ENCODE measurements at places on chromosomes 2 and 18.

DNA sequence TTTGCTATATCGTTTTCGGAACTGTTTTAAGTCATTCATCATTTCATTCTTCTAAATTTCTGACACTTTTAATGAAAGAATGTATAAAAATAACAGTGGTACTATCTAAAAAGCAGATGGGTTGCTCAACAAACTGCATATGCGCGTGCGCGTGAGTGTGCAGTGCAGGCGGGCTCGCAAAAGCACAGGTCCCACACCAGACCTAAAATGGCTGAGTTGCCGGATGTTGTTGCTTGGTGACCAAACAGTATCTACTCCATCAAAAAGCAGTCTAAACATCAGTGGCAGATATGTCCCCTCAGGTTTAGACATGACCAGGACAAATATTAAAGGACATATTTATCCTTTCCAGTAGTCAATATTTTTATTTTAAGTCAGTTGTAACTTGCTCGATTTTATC, 5.1 kb downstream of the NOL4 start:
- no peak for DNase-seq

- DNase-seq = no peak
Measured at GRCh38 chr2:18435426-18436037, 124.9 kb downstream of the RDH14 start.

DNA sequence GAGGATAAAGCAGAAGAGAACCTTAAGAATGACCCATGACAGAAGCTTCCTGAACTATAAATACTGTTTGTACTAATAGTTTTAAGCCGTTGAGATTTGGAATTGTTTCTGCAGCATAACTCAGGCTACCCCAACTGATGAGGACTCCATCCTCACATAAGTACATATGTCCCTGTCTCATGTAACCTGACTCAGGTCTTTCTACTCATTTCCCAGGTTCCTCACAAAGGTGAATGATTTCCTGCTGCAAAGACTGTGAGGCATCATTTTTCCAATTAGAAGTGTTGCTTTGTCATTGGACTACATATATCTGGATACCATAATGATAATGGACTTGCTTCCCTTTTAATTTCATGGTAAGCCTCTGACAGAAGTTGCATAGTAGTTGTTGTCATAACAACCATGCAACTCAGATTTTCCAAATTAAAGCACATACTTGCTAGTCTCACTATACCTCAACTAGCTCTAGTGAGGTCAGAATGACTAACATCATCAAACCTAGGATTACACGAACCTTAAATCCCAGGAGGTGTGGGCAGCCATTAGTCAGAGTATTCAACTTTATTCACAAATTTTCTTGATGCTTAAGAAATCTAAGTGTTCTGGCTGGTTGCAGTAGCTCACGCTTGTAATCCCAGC, 38.0 kb upstream of the NEDD4L start:
- DNase-seq = no peak

GRCh38 chr18:8948471-8949149, 153.9 kb upstream of the NDUFV2 start:
- no peak for DNase-seq

DNA sequence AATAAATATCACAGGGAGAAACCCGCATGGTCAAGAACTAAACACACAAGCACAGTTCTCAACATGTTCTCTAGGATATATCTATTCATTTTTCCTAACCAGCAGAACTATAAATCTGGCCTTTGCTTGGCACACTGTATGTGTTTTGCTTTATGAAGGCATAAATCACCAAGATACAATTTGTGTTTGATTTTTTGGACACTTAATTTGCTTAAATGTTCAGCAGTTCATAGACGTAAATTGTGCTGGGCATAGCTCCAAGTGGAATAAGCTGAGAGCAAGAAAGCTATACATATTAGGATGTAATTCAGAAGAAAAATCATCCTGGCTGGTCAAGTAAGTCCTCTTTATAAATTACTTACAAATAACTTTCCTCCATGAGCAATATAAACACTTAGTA, 341.5 kb upstream of the ATP5MC3 start:
- DNase-seq = no peak

DNA sequence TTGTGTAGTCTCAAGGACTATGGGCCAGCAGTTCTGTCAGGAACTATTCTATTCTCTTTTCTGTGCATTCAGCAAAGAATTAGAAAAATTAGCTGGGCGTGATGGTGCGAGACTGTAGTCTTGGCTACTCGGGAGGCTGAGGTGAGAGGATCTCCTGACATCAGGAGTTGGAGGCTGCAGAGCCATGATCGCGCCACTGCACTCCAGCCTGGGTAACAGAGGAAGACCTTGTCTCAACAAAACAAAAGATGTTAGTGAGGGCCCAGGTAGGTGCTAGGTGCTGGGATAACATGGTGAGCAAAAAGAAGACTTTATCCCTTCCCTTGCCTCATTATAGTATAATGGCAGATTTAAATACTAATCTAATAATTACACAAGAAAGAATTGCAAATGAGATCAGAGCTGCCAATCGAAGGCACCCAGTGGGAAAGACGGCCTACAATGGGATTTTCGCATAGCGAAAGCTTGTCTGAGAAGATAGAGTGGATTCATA, 447 bp upstream of the MRPL19 start:
- no peak for DNase-seq

GRCh38 chr2:188383158-188383557, 91.5 kb downstream of the GULP1 start:
- DNase-seq = no peak

GRCh38 chr2:26522751-26523171, 44.8 kb upstream of the OTOF start:
- DNase-seq = no peak

GRCh38 chr2:232473467-232473890, 14.2 kb downstream of the ECEL1 start:
- no peak for DNase-seq

- DNase-seq = no peak
Measured at GRCh38 chr2:234398531-234398930, 98.3 kb downstream of the ARL4C start.

GRCh38 chr2:233974530-233975071, 57.4 kb downstream of the TRPM8 start:
- no peak for DNase-seq

- no peak for DNase-seq
Measured at GRCh38 chr2:174059178-174059883, 94.2 kb upstream of the SP3 start.

DNA sequence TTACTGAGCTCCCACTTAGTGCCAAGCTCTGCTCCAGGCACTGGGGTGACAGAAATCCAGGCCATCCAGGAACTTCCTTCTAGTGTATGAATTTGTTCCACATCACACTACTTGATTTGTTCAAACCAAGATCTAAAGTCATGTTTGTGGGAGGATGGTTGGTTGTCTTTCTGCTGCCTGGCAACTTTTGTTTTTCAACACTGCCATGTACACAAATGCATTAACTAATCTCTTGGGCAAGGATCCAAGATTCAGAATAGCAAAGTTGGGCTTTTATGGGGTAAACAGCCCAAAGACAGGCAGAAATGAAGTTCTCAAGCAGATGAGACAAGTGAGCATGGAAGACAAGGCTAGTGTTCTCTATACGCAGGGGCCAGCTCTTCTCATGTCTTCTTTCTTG, 53.4 kb upstream of the PROKR1 start:
- DNase-seq = no peak

DNA sequence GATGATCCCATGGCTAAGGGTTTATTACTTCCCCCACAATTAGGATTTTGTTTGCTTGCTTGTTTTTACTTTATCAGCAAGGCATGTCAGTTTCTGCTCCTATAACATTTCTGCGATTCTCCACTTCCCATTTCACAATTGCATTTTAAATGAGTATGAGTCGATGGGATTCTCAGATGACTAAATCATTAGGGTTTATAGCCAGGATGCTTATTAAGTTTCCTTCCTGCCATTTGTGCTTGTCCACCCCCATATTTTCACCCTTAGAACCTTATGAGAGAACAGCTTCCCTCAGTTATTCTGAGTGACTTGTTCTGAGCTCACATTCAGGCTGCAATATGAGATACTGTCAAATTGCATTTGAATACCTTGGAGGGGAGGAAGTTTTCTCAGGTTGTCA, 37.9 kb upstream of the C1GALT1C1L start:
- DNase-seq = no peak

DNA sequence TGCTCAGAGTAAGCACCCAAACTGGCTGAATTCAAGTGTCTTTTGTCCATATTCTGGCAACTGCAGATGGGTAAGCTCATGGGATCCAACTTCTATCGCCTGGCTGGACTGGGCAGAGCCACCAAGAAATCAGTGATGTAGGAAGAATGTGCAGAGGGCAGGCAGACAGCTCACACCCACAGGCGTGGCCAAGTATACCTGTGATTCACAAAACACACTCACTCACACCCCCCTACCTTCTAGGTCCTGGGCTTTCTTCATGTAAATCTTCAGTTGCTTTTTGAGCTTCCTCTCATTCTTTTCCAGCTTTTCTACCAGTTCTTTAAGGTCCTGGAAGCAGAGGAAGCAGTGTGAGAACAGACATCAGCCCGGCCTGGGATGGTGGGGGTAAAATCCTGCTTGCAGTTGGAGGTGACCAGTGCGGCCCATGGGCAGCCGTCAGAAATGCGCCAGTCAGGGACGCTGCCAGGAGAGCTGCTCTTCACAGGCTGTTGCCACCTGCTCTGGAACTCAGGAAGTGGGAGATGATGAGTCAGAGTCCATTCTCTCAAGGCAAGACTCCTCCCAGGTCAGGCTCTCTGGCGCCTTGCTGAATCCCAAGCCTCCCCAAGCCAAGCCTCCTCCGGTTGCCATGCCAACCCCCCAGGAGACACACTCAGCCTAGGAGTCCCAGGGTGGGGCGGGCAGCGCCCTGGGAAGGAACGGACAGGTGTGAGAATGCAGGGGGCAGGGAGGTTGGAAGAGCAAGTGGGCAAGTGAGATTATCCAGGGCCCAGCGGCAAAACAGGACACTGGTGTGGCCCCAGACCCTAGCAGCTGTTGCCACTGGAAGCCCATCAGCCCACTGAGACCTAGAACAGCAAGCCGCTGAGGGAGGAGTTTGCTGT, 36.2 kb upstream of the ACAA2 start:
- no peak for DNase-seq

GRCh38 chr2:199594443-199594842, 136.7 kb upstream of the SATB2 start:
- DNase-seq = no peak

DNA sequence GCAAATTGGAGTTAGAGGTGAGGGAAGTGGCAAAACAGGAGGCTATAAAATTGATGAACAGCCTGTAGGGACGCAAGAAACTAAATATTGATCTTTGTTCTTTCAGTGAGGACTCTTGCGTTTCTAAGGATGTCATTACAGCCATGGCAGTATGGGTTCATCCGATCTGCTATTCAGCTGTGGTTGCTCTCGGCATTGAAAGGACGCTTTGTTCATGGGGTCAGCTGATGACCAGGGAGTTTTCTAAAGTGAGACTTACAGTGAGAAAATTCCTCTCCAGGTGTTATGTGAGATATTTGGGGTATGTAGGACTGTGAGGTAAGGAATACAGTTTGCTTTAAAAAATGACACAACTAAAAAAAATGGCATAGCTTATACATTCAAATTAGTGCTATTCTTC, 52.7 kb upstream of the PELI1 start:
- no peak for DNase-seq

GRCh38 chr2:218607436-218608115, at the start of gene PLCD4:
Gene PLCD4 (plus strand): TSS chr2:218607899. CDS start chr2:218615740, 7,841 bp downstream.
- no peak for DNase-seq

- DNase-seq = no peak
Measured at GRCh38 chr2:10383960-10384734, 64.0 kb downstream of the ODC1 start.

DNA sequence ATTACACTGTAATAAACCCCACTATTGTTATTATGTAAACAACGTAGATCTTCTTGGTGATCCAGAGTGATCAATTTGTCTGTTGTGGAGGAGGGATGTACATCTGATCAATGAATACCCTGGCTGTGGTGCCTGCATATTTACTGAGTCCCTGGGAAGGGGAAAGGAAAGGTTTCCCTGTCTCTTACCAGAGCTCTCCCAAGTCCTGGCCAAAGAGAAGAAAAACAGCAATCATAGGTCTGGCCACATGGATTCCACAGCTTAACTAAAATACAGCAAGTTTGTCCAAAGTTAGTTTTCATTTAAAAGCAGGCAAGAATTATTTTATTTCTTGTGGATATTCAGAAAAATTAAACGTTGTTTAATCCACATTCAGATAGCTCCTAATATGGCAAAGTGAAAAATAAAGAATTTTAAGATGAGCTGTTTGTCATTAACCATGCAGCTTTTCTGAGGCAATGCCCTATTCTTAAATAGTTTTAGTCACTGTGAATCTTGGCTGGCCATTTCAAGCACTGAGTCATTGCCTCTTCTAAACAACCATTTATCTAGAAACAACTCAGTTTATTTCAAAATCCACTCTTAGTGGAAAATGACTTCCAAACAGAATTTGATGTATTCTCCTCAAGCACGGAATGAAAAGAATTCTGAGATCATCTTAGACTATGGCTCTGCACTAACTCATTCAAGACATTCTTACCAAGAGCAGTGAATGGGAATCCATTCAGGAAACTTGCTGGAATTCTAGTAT, 1004.4 kb upstream of the CDH2 start:
- DNase-seq = no peak

DNA sequence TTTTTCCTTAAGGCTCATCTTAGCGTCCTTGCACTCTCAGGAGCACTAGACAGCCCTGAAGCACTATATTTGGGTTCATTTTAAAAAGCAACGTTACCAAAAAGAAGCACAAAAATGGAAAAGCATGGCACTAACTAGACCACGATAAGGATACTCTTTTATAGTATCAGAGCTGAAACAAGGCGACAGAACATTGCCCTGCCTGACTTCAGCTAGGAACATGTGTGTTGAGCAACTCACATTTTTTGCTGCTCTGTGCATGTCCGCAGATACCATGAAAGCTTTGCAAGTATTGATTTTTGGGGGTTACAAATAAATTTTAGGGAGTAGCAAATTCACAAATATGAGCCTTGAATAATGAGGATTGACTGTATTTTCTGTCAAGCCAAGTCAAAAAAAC, 332.0 kb downstream of the PTPRM start:
- no peak for DNase-seq

DNA sequence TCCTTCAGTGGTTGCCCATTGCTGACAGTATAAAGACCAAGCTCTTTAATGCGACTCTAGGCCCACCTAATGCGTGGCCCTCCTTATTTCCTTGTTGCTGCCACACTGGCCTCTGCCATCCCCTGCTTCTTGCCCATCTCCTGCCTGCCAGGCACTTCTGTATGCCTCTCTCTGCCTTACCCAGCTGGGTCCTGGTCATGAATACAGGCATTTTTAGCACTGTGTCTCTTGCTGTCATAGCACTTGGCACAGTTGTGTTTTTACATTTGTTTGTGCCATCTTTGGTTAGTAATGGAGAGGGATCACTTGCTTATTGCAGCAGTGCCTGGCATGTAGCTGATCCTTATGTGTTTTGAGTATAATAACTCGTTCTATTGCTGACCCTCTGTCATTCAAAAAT, 38.7 kb downstream of the MAP4K4 start:
- no peak for DNase-seq

DNA sequence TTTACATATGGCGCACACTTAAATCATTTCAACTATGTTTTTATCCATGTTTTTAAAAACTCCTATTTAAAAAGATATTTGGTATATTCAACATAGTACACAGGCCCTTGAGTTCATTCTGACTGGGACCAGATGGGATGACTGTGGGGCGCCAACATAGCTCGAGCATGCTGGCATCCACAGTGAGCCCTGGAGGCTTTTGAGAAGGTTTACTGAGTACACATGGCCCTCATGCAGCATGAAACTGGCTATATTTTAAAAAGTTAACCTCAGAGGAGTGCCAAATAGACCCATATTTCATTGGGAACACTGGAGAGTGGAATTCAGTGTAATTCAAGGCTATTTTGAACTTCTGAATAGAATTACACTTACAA, 83.6 kb downstream of the CCDC85A start:
- DNase-seq = no peak
